Stimulated activated CD8-positive, alpha-beta memory T cell treated with anti-CD3 and anti-CD28 coated beads, Interleukin-4, amount 100 ng/mL, for 4 hours (primary cell): ENCODE measurements at places on chromosomes 4 and X.

DNA sequence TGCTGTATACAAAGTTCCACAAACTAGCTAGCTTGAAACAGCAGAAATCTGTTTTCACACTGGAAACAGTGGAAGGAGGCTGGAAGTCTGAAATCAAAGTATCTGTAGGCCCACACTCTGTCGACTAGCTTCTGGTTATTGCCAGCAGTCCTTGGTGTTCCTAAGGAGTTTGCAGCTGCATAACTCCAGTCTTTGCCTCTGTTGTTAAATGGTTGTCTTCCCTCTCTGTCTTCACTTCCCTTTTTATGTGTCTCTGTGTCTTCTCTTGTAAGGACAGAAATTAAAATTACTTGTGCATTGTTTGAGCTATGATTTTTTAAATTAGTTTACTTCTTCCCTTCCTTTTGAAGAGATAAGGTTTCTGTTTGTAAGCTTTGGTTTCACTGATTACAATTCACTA is 8.2 kb downstream of the MTHFD2L start:
- no peak for DNase-seq

DNA sequence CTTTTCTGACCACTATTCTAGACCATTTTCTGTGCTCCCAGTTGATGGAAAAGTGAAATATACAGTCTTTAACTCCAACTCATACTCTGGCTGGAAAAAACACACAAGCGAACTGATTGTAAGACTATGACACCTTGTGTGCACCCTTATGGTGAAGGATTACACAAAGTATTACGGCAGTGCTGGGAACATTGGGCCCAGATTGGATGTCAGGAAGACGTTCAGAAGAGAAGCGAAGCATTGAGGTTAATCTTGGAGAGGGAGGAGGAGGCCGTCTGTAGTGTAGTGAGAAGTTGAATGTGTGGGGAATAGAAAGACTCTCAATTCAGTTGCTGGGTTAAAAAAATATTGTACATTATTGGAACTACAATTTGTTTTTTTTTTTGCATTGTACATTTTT is 50.0 kb downstream of the GRIA2 start:
- no peak for DNase-seq

DNA sequence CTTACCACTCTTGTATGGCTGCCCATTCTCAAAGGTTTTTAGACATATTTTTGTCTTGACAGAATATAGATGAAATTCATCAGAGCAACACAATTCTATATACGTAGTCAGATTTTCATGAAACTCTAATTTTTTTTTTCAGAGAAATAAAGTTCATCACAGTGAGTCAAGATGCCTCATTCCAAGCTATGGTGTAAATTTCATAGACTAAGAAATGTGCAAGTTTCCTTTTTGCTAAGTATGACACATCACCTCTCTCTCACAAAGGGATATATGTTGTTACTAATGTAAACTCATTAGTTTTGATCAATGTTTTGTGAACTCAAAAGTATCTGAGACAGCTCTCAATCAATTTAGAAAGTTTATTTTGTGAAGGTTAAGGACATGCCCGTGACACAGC is 60.4 kb upstream of the ATXN3L start:
- no peak for DNase-seq

GRCh38 chr4:185202984-185203485 is 765 bp downstream of the CFAP97 start:
- no peak for DNase-seq

DNA sequence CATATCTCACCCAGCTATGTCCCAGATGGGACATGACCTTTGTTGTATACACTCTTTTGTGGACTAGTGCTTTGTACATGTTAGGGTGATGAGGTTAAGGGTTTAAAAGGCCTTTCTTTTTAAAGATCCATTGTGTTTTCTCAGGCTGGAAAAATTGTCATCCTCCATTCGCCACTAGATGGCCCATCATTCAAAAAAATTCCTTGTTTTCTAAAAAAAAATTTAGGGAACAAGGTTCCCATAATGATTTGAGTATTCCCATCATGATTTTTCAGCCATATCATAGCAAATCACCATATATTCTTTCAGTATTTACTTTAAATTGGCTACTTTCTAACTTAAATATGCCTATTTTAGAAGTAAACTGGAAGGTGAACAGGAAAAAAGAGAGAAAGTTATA is 91.9 kb upstream of the TMEM164 start:
- no peak for DNase-seq

GRCh38 chr4:78001531-78001930 is 55.6 kb upstream of the FRAS1 start:
- no peak for DNase-seq

DNA sequence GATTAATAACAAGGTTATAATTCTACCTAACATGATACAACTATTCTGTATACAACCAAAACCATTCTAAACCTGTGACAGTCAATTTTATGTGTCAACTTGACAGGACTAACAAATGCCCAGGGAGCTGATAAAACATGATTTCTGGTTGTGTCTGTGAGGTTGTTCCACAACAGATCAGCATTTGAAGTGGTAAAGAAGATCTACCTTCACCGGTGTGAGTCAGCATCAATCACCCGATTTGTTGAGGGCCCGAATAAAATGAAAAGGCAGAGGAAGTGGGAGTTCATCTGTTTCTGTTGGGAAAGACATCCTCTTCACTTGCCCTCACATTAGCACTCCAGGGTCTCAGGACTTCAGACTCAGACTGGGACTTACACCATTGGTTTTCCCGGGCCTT is 187.9 kb downstream of the MAB21L2 start:
- DNase-seq: no peak

GRCh38 chr4:94582517-94582916 is 130.8 kb downstream of the PDLIM5 start:
- DNase-seq: no peak

DNA sequence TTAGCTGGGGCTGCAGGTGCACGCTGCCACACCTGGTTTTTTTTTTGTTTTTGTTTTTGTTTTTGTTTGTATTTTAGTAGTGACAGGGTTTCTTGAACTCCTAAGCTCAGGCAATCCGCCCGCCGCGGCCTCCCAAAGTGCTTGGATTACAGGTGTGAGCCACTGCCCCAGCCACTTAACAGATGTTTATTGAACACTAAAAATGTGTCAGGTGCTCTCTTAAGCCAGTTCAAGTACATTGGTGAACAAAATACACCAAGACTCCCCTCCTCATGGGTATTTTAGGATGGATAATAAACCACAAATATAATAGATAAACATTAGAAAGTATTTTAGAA is 69.9 kb downstream of the TRAPPC11 start:
- no peak for DNase-seq

GRCh38 chr4:145423017-145423708 is 58.5 kb upstream of the SMAD1 start:
- DNase-seq: no peak

DNA sequence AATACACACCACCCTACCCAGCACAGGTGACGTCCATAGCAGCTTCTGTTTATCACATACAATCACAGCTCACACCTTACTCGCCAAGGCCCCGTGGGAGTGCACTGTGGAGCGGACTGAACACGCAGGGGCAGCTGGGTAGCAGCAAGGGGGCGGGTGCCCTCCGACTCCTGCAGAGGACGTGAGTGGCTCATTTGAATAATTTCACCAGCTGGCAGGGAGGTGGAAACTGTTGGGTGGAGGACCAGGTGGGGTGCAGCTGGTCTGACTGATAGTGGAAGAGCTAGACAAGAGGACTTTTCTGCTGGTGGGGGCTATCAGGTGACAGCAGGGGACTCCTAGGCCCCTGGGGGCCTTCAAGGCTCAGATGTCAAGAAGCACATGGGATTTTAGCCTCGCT is 16.3 kb downstream of the MAN2B2 start:
- no peak for DNase-seq

- no peak for DNase-seq
Measured at GRCh38 chr4:89899152-89899551, 4.5 kb downstream of the MMRN1 start.

DNA sequence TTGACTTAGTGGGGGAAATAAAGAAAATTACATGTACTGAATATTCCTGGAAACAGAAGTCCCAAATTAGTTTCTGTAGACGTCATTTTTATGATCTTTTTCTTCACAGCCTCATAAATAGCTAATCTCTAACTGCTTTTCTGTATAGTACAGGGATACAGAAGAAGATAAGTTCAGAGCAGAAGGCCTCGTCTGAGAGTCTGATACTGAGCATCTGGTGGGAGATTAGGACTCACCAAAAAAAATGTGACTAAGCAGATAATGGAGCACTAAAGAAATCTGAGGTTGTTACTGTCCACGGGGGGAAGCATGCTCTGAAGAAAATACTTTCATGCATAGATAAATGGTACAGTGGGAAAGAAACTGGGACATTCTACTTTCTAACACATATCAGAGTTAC is 115.3 kb upstream of the TRPC5 start:
- DNase-seq: no peak

DNA sequence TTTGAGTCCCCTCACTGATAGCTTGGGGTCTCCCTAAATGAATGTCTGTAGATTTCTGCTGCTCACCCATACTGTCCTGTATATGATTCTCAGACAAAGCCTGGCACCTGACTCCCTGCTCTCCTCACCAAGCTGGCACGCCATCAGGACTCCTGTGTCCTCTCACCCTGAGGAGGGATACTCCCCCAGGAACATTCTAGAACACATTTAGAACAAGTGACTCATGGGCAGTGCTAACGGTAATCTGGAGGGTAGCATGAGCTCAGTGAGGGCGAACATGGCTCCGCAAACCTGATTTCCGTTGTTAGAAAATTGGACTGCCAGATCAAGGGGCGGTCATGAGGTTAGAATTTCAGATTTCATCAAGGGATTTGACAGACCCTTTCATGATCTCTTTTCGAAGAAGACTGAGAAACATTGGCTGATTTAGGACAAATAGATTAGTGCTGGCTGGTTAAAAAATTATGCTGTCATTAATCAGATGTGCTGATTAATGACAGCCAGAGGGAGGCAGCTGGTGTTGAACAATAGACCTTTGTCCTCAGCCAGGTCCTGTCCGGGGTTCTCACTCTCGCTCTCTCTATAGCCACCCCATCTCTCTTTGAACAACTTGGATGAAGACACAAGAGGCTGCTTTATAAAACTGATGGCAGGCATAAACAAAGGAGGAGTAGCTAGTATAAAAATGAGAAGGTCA is 244.3 kb downstream of the PTTG2 start:
- DNase-seq: no peak

DNA sequence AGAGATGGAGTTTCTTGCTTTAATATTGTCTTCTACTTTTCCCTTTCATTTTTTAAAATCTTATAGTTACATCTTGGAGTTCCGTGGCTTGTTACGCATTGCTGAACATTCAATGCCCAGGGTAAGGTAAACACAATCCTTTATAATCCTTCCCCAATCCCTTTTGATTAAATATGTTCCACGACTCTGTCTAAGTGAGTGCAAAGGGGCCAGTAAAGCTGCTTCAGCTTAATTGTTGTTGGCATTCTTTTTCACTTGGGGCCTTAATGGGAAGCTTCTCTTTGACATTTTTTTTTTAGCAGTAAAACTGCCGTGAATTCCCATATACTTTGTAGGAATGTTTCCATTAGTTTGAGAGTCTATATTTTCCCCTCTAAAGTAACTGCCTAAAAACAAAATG is 1028.1 kb downstream of the C4orf33 start:
- no peak for DNase-seq

- no peak for DNase-seq
Measured at GRCh38 chr4:10655968-10656367, 28.6 kb downstream of the CLNK start.

- DNase-seq: no peak
Measured at GRCh38 chrX:115029869-115030570, 12.6 kb upstream of the IL13RA2 start.

DNA sequence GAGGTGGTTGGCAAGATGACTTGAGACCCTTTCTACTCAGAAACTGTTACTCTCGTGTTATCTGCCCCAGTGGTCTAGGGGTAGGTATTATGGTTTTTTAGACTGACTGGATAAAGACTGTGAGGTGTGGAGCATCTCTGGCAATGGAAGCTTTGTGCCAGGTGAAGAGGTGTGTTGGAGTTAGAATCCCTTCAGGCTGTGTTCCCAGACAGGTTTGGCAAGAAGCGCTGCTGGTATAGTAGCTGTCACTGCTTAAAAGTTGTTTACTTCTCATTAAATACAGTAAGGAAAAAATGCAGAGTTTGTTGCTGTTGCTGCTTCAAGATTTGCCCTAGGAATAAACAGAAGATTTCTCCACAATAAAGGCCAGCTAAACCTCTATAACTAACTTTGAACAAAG is 35.3 kb downstream of the AREG start:
- DNase-seq: no peak

GRCh38 chrX:111521169-111521568 is 9.7 kb downstream of the SERTM2 start:
- DNase-seq: no peak

DNA sequence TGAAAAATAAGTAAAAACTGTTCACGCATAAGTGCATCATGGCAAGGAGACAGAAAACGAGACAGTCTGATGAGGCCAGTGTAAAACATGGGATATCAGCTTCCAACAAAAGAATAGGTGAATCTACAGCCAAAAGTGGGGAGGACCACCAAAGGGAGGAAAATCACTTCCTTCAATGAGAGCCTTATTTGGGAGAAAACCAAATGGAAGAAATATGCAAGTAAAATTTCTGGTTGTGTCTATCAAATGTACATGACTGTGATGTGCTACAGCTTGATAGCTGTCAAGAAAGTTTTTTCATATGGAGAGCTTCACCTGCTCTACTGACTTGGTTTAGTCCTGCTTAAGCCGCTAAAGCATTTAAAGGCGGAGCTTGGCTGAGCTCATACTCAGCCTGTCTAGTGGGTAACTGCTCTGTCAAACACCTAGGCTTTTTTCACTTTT is 66.2 kb downstream of the MAGEA1 start:
- no peak for DNase-seq

GRCh38 chr4:41881981-41882624 is 53.1 kb upstream of the TMEM33 start:
- no peak for DNase-seq

DNA sequence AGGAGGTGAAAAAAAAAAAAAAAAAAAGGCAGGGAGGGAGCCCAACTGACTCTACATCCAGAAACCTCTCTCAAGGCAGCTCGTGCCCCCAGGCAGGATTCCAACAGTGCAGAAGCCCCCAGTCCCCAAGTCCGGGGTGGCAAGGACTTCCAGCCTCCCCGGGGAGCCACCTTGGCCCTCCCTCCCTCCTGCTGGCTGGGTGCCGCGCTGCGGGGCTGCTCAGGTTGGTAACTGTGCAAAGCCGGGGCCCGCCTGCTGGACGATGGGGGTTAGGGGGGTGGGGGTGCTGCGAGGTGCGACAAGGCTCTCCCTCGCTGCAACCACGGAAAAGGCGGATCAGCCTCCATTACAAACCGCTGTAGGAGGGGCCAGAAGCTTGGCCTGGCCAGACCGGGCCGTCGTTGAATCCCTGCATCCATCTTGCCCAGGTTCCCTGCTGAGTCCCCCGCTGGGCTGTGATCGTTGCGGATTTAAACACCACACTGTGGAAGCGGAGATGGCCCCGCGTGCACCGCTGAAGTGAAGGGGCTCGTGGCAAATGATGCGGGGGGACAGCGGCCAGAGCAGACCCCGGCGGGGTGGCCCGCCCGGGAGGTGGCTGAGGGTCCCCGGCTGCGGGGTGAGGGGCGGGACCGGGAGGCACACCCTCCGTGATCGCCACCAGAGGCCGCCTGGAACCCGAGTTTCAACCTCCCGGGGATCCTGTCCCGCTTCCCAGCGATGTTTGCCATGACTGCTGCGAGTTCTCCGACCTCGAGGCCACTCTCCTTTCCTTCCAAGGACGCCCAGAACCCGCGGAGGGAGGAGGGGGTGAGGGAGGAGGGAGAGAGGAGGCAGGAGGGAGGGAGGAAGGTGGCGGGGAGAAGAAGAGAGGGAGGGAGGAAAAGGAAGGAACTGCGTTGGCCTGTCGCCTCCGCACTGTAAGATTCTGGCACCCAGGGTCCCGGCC is 58.0 kb upstream of the DDX3X start:
- no peak for DNase-seq
